Kidney (tissue), 22 donors: ENCODE measurements at places on chromosomes 11 and 22. TPM values are rescaled to one million over a fixed set of nuclear protein-coding genes. Genes with fewer than 3 reads are reported as not detected.

DNA sequence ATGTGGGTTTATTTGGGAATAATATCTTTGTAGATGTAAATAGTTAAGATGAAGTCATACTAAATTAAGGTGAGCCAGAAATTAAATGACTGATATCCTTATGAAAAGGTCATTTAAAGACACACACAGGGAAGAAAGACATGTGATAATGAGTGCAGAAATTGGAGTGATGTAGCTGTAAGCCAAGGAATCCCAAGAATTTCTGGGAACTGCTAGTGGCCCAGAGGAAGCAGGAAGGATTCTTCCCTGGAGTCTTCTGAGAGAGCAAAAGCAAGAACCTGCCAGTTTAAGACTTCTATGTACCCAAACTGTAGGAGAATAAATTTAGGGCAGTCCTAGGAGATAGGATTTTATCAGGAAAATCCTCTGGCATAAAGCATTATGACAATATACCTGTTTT lies 66.9 kb downstream of the LRRC4C start:
- H3K27me3 ChIP-seq, result no peaks in the 10 kb centered on the region
- H3K36me3 ChIP-seq, result no peaks in the 10 kb centered on the region
- H3K4me3 ChIP-seq, result no peak overlapping the region

Gene OR56B4
- total RNA-seq, result not detected

DNA sequence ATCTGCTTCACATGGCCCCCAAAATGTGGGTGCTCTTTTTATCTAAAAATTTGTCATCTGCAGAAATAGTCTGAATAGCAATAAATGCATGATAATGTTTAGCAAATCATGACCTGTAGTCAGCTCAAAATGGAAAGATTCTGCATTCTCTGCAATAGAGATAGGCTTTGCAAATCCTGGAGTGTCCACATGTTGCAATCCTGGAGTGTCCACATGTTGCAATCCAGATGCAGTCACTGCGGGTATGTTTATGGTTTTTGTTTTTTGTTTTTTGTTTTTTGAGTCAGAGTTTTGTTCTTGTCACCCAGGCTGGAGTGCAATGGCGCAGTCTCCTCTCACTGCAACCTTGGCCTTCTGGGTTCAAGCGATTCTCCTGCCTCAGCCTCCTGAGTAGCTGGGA lies 20.2 kb upstream of the LRRC32 start:
- no peaks in the 10 kb centered on the region for H3K4me1 ChIP-seq
- DNase-seq, result no peak
- H3K36me3 ChIP-seq, result no peaks in the 10 kb centered on the region
- H3K27me3 ChIP-seq, result no peaks in the 10 kb centered on the region
- no peak overlapping the region for H3K27ac ChIP-seq

DNA sequence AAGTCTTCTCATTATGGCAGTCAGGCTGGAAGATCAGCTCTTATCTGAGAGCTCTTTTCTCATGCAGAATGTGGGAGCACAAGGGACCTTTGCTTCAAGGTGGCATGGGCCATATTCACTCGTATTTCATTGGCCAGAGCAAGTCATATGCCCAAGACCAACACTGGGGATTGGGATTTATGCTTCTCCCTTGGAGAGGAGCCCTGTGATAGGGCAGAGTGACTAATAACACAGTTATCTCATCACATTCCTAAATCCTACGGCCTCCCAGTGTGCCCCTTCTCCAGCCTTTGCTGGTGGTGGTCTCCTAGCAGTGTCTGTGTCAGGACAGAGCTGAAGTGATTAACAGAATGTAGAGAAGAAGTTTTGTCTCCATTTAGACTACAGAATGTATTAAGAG lies 48.6 kb downstream of the SYT9 start:
- H3K27me3 ChIP-seq, result no peaks in the 10 kb centered on the region
- H3K36me3 ChIP-seq, result no peaks in the 10 kb centered on the region
- no peaks in the 10 kb centered on the region for H3K4me1 ChIP-seq
- no peak overlapping the region for H3K4me3 ChIP-seq
- no peak for DNase-seq
- no peak overlapping the region for H3K27ac ChIP-seq

DNA sequence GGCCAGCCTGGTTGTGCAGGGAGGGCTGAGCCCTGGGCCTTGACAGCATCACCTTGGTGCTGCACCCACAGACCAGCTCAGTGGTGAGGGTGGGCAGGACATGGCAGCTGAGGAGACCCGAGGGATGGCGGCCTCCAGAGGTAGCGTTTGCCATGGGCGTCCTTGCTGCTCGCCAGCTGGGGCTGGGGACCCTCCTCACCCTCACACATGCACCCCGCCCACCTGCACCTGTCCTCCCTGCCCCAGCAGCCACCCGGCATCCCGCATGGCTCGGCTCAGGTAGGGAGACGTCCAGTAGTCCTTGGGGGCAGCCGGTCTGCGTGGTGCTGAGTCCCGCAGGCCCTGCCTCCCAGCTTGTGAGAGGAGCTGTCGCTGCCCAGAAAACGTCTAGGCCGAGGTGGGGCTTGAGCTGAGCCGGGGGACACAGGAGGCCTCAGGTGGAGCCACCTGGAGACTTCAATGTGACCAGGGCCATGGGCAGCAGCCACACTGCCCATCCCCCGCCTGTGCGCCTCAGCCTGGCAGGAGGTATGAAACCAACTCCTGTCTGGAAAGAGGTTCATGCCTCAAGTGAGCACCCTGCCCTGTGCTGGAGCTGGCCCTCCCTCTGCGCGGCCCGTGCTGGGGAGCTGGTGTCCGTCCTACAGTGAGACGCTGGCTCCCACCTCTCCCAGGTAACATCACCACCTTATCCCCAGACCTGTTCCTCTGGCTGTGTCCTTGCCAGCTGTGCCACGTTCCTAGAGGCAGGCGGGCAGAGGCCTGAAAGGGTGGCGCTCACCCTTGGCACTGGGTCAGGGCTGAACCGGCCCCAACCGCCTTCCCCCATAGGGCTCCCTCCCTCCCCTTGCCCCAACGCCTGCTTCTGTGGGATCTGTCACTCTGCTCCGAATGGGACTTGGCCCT lies 3.3 kb upstream of the TRABD start:
- H3K4me3 ChIP-seq, result no peak overlapping the region
- H3K27me3 ChIP-seq, result no peaks in the 10 kb centered on the region
- DNase-seq, result peak; percentile 60
- H3K36me3 ChIP-seq, result no peaks in the 10 kb centered on the region
- H3K27ac ChIP-seq, result peak overlapping the region; percentile 77
- no peaks in the 10 kb centered on the region for H3K4me1 ChIP-seq

DNA sequence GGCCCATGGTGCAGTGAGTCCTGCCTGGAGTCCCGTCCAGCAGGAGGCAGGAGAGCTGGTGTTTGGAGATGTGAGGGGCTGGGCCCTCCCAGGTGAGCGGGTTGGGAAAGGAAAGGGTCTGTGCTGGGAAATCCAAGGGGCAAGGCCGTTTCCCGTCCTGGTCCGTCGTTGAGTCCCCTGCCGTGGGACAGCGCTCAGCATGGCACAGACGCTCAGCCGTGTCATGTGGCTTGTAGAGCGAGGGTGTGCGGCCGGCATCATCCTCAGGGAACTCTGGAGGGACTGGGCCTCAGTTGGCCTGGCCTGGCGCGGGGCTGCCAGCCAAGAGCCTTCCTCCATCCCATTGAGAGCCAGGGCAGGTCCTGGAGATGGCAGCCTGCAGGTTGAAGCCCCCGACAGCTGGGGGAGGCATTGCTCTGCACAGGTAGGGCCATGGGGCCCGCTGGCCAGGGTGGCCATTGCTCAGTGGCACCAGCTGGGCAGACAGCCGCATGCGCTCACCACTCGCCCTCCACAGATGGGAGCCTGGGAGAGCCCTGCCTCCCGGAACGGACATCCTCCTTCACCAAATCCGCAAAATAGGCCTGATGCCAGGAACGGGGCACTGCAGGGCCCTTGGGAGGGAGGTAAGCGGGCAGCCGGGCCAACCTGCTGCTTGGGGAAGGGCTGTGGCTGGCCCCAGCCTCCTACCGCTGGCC lies 28.7 kb downstream of the KCNQ1 start:
- no peak overlapping the region for H3K4me3 ChIP-seq
- DNase-seq, result no peak
- H3K36me3 ChIP-seq, result no peaks in the 10 kb centered on the region
- H3K27ac ChIP-seq, result peak overlapping the region; percentile 51
- no peaks in the 10 kb centered on the region for H3K27me3 ChIP-seq

DNA sequence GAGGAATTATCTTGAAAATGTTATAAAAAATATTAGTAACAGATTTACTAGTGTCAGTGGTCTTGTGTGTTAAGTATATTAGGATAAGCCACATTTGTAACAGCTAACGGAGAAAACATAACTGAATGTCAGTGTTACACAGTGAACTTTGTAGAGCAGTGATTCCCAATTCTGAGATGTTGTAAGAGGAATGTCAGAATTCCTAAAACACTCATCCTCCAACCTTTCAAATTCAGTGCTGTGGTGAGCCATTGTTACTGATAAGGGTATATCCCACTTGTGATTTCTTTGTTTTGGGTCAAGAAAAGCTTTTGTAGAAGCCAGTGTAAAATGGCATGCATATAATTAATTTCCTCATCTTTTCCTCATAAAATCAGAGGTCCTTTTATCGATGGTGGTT lies 61.9 kb downstream of the ARHGEF12 start:
- no peak for DNase-seq
- H3K4me3 ChIP-seq, result no peak overlapping the region
- H3K27ac ChIP-seq, result no peak overlapping the region
- H3K27me3 ChIP-seq, result no peaks in the 10 kb centered on the region
- H3K36me3 ChIP-seq, result no peaks in the 10 kb centered on the region

DNA sequence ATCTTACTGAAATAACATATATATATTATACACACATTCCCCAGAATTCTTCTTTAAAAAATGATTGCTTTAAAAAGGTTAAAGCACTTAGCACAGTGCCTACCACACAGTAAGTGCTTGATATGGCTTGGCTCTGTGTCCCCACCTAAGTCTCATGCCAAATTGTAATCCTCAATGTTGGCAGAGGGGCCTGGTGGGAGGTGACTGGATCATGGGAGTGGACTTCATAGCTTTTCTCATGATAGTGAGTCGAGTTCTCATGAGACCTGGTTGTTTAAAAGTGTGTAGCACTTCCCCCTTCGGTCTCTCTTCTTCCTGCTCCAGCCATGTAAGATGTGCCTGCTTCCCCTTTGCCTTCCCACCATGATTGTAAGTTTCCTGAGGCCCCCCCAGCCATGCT lies 6.2 kb downstream of the CRYAB start:
- H3K27ac ChIP-seq, result no peak overlapping the region
- no peak for DNase-seq
- H3K27me3 ChIP-seq, result no peaks in the 10 kb centered on the region
- no peaks in the 10 kb centered on the region for H3K36me3 ChIP-seq
- H3K4me1 ChIP-seq, result no peaks in the 10 kb centered on the region

Gene TRIM34
- 6.7 TPM for total RNA-seq

GRCh38 chr11:1564535-1565172 lies 7.4 kb downstream of the DUSP8 start:
- no peaks in the 10 kb centered on the region for H3K36me3 ChIP-seq
- H3K4me3 ChIP-seq, result no peak overlapping the region
- no peaks in the 10 kb centered on the region for H3K4me1 ChIP-seq
- DNase-seq, result peak; percentile 94
- H3K27ac ChIP-seq, result no peak overlapping the region

DNA sequence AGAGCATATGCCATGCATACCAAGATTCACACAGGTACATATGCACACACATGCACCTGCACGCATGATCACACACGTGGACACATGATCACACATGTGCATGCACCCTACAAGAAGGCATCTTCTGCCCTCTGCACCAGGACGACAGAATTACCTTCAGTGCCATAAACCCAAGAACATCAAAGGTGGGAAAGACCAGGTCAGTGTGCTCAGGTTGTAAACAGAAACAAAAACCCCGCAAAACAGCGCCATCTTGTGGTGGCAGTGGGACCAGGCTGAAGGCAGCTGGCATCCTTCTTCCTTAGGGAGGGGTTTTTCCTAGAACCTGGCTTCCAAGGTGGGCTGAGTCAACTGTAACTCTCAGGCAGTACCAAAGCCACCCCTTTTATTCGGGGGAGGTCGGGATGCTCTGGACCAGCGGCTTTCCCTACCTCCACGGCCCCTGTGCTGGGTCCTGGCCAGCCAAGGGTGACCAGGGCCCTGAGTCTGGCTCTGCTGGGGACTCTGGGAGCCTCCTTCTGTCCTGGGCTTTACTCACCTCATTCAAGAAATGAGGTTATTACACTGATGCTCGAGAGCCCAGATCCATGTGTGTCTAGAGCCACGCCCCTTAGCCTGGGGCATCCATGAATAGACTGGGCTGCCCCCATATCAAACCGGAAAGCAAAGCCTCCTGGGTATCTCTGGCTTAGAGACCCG lies 69.4 kb upstream of the FGF3 start:
- H3K4me3 ChIP-seq, result no peak overlapping the region
- H3K27me3 ChIP-seq, result no peaks in the 10 kb centered on the region
- no peaks in the 10 kb centered on the region for H3K4me1 ChIP-seq
- no peaks in the 10 kb centered on the region for H3K36me3 ChIP-seq

DNA sequence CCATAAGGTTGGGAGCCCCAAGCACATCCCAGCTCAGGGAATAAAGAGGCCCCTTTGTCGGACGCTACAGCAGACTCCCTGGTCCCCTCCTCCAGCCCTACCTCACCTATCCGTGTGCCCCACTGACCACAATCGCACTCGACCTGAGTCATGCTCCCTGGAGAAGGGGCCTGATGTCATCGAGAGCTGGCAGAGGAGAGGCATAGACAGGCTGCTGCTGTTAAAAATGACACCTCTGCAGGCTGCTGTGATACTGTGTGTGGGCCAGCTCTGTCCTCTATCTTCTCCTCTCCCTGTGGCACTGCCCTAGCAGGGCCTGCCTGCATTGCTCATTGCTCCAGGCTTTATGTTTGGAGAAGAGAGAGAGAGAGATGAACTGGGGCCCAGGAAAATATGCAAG lies 123.4 kb upstream of the SYT13 start:
- H3K27me3 ChIP-seq, result no peaks in the 10 kb centered on the region
- DNase-seq, result no peak
- peaks cover 2% of the 10 kb centered on the region for H3K4me1 ChIP-seq

GRCh38 chr11:131614631-131615030 lies 244.2 kb downstream of the NTM start:
- no peak overlapping the region for H3K4me3 ChIP-seq
- H3K4me1 ChIP-seq, result no peaks in the 10 kb centered on the region
- H3K36me3 ChIP-seq, result no peaks in the 10 kb centered on the region
- DNase-seq, result peak; percentile 36

Gene SAAL1
- total RNA-seq, result 12.9 TPM

DNA sequence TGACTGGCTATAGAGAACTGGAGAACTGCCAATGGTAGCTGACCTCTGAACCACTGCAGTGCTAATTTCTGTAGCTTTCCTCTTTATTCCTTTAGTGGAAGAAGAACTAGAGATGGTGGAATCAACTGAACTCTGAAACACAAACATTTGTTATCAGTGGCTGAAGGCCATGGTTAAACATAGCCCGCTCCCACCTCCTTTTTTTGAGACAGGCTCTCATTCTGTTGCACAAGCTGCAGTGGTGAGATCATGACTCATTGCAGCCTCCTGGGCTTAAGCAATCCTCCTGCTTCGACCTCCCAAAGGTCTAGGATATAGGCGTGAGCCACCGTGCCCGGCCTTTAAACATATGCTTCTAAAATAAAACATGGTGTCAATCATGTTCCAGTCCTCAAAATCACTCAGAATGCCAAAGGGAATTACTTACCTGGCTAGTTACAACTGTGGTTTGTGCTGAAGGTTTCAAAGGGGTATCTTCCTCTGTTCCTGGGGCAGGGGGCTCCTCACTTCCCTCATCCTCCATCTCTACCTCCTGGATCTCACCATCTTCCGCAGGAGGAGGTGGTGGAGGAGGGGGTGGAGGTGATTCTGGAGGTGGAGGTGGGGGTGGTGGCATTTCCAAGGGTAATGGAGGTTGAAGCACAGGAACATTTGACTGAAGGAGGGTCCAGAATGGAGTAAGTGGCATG lies 9.0 kb upstream of the AGBL2 start:
- DNase-seq, result no peak
- H3K27ac ChIP-seq, result no peak overlapping the region
